CD8-positive, alpha-beta memory T cell (primary cell): ENCODE measurements at places on chromosomes 16 and 17.

DNA sequence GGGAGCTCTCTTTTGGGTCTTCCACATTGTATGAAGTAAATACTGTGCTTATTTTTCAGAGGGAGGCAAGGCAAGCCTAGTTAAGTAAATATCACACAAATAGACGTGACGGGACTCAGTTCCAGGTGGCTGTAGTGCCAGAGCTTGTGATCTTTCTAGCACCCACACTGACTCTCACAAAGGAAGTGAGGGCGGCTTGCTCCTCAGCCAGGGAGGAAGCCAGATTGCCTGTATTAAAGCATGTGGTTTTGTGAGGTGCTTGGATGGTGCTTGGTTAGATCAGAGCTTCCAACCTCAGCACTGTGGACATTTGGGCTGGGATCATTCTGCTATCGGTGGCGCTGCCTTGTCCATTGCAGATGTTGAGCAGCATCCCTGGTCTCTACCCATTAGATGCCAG, 80.1 kb downstream of the VAT1L start:
- no peak for DNase-seq

DNA sequence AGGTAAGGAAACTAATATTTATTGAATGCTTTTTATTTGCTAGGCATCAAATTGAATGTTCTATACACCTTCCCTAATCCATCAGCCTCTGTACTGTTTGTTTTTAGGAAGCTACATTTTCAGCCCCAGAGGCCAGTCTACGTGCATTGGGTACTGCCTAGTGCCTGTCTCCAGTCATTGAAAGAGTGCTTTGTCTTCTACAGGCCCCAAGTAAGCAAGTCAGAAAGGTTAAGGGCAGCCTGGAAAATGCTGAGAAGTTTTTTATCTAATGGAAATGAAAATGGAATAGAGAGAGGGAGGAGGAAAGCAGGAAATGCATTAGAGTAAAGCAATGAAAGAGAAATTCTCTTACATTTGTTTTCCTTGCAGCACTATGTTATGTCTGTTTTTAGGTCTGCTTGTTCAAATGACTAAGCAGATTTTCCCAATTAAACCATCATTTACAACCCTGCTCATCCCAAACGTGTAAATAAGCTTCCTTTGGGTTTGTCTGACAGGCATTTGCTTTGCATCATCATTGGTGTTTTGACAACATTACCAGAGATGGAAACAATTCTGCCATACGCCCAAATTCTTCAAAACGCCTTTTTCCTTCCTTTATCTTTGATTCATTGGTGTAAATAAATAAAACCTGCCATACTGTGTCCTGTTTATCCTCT, 116.0 kb upstream of the GOT2 start:
- no peak for DNase-seq

- no peak for DNase-seq
Measured at GRCh38 chr16:85635545-85636140, 22.5 kb downstream of the GSE1 start.

- no peak for DNase-seq
Measured at GRCh38 chr17:8949061-8949661, 16.3 kb downstream of the PIK3R5 start.

GRCh38 chr17:39677542-39678339, 9.5 kb downstream of the PNMT start:
- DNase-seq: no peak

- no peak for DNase-seq
Measured at GRCh38 chr16:2738615-2739014, 13.8 kb upstream of the SRRM2 start.

DNA sequence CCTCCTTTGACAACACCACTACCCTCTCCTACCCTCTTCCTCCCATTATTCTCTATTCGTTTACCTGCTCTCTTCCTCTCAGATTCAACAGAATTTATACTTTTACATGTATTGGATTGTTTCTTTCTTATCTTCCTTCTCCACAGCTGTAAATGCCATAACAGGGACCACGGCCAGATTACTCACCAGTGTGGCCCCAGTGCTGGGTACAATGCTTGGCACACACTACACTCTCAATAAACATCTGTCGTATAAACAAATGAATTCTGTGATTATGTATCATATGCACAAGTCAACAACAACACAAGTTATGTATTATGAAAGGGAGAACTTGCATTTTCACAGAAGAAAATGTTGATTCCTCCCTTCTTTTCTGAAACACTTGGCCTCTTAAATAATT, 20.0 kb downstream of the AARSD1 start:
- DNase-seq: no peak

GRCh38 chr17:65323049-65323448, 185.9 kb downstream of the RGS9 start:
- no peak for DNase-seq

DNA sequence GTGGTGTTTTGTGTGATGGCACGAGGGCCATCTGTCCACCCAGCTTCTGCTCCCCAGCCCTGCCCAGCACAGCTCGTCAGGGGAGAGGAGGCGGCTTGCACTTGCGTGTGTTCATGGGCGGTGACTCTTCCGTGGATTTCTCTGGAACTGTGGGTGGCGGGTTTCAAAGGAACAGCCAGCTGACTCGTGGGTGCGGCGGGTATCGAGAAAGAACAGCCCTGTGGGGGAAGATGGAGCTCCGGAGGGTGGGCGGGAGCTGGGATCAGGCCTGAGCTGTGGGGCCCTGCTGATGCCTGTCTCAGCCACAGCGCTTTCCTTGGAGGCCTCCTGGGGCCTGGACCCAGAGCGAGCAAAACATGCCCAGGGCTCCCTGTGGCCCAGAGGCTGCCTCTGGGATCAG, 13.2 kb downstream of the NAGPA start:
- no peak for DNase-seq

- no peak for DNase-seq
Measured at GRCh38 chr17:3276126-3276525, 22.0 kb downstream of the OR3A1 start.

DNA sequence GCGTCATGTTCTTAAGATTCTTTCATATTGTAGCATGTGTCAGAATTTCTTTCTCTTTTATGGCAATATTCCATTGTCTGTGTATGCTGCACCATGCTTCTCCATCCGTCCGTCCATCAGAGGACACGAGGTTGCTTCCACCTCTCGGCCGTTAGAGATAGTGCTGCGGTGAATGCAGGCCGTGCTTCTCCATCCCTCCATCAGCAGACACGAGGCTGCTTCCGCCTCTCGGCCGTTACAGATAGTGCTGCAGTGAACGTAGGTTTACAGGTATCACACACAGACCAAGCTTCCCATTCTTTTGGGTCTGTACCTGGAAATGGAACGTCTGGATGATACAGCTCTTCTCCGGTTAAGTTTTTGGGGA, 113.5 kb downstream of the CMIP start:
- no peak for DNase-seq

GRCh38 chr17:80146121-80147034, 550 bp downstream of the EIF4A3 start:
- peak; percentile 48 for DNase-seq

- no peak for DNase-seq
Measured at GRCh38 chr16:78060809-78061208, 38.5 kb downstream of the CLEC3A start.

DNA sequence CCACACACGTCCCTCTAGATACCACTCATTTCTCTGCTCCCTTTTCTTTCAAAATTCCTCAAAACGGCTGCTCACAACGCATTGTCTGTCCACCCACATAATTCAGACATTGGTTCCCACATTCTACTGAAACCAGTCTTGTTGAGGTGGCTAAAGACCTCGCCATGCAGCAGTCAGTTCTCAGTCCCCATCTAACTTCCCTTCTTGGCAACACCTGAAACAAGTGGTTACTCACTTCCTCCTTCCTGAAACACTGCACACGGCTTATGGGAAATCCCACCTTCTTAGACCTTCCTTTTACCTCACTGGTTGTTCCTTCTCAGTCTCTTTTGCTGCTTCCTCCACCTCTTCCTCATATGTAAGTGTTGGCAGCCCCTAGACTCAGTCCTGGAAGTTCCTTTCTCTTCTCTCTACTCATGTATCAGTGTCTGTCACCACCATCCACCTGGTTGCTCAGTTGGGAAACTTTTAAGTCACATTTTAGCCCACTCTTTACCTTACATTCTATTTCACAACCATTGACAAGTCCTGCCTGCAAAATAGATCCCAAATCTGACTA, 277.1 kb downstream of the CEP112 start:
- no peak for DNase-seq

- peak; percentile 84 for DNase-seq
Measured at GRCh38 chr17:4949321-4950074, 1.2 kb upstream of the PFN1 start.

DNA sequence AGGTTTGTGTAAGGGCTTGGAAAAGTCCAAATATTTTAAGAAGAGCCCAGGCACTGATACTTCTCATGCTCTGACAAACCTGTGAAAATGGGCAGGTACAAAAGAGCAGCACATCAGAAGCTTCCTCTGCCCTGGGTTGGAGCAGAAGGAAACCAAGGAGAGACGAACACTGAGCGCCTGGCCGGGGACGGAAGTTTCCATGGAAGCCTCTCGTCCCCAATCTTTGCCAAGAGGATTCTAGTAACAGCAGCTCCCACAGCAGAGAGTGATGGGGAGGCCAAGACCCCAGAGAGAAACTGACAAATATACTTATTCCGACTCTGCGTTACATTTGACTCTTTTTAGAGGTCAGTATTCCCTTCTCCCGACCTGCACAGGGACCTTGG, 268.5 kb downstream of the C16orf95 start:
- no peak for DNase-seq

DNA sequence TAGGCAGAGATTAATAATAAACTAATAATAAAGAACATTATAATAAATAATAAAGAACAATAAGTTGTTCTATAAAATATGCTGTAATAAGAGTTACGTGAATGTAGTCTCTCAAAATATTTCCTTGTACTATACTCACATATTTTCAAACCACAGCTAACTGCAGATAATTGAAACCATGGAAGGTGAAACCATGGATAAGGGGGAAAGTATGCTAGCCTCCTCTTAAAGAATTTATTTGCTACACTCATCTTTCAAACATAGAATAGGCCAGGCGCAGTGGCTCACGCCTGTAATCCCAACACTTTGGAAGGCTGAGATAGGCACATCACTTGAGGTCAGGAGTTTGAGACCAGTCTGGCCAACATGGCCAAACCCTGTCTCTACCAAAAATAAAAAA, 18.5 kb downstream of the CYTH1 start:
- DNase-seq: no peak

DNA sequence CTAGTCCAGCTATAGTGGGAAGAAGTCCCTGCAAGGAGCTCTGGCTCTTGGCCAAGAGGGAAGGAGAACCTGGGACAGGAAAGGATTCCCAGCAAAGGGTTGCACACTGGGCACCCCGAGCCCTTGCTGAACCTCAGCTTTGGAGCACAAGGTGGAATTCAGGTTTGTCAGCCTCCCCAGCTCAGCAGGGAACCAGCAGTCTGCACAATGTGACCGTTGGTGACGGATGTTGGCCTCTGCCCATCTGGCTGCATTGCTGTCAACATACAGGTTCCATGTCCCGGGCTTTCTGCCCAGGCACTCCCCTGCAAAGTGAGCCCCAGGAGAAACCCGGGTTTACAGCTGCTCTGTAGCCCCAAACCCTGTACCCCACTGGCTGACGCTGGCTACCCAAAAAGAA, 6.7 kb downstream of the RPRML start:
- no peak for DNase-seq
